ENCODE measurements at places on chromosomes 4 and X.

- no peak for DNase-seq
Measured at GRCh38 chr4:15935504-15936402, 2.8 kb downstream of the FGFBP1 start.

DNA sequence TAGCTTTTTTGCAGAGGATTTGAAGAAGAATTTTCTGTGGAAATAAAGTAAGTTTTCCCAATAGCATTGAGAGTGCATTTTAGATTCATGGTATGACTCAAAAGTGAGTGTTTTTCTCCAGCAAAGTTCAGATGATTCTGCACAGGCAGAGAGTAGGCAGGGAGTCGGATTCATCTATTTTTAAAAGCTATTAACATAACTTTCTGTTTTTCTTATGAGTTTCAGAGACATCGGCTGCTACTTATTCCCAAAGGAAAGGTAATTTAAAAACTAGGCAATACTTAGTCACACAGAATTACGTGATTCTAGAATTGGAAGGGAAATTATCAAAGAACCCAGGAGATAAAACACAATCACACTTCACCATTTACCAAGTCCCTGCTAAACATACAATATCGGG is 4.4 kb downstream of the CCDC110 start:
- no peak for DNase-seq

GRCh38 chrX:850471-850916 is 219.9 kb downstream of the SHOX start:
- no peak for DNase-seq

DNA sequence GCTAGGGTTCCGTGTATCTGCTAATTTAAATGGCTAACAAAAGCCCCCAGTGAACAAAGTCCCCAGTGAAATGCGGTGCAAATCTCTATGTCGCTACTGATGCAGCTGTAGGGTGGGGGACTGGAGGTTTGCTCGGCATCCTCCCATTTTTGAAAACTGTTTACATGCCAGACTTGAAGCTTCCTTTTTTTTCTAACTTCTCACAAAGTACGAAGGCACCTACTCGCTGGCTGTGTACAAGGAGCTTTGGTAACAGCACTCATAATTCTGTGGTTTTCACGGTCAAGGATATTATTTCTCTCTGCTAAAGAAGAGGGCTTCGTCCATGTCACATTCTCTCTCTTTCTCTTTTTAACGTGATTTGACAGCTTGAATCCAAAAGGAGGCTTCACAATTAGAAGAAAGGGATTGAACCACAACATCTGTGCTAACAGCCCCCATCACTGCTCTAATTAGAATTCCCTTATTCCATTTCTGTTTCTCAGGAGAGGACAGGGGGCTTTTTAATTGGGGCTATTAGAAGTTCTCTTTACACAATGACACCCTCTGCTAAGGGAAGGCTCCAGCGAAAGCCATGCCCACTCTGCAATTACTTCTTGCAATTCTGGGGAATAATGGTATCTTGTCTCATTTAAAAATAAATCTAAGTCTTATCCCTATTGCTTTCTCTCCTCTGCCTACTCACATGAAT is 46.7 kb downstream of the TMEM156 start:
- no peak for DNase-seq
